ENCODE measurements at places on chromosomes 11 and 22.

GRCh38 chr11:11569936-11570491 is 51.8 kb downstream of the GALNT18 start:
- no peak for DNase-seq

- no peak for DNase-seq
Measured at GRCh38 chr11:131025421-131026125, 109.3 kb upstream of the SNX19 start.

GRCh38 chr22:27912101-27912500 is 7.0 kb downstream of the PITPNB start:
- no peak for DNase-seq

GRCh38 chr11:72514331-72514730 is 80.0 kb upstream of the CLPB start:
- DNase-seq = no peak

DNA sequence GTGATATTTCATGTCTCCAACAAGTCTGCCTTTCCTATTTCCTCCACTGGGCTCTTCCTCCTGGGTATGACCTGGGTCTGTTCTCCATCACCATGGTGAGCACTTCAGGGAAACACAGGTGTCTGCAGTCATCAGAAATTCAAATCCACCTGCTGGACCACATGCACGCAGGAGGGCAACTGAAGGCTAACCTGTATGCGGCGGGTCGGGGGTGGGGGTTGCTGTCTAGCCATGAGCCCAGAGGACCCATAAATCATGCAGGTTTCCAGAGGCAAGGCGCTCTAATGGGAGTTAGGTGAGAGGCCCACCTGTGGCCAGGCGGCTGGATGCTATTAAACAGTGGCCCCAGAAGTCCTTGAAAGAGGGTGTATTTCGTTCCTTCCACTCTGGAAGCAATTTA is 11.1 kb upstream of the PAMR1 start:
- DNase-seq = no peak

DNA sequence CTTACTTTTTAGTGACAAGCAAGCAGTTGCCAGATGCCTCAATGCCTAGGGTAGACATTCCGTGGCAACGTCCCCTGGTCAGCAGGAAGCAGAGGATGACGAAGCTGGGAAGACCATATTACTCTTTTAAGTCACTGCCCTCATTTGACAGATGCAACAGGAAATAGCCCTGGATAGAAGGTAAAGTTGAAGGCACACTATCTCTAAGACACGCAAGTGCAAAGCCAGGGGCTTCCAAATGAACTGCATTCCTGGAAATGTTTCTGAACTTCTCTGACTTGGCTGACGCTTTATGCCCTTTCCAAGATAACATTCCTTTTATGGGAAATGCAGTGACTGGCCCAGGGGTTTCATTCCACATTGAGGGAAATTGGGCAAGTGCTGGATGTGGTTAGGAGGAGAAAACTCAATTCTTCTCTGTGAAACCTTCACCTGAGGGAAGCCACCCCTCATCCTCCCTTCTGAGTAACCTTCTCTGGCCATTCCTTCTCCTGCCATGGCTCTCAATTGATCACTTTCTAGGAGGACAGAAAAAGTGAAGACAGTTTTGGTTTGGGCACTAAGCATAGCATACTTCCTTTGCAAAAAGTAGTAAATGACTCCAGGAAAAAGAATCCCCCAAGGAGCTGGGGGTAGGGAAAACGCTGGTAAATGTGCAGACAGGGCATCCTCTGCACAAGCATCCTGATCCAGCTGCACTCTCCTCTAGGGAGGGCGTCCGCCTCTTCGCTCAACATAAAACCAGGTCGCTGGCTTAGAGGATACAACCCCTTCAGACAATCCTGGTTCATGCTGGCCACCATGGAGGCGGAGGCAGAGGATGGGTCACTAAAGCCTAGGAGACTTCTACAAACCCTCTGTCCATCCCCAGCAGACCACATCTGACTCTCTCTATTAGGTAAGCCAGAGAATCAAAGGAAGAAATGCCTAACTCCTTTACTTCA is 14.5 kb downstream of the PCSK7 start:
- no peak for DNase-seq

GRCh38 chr11:65170058-65170534 is at the start of gene SPDYC:
TSS of gene SPDYC (plus strand) at chr11:65170233. CDS start at chr11:65171358, 1,125 bp downstream.
- no peak for DNase-seq

DNA sequence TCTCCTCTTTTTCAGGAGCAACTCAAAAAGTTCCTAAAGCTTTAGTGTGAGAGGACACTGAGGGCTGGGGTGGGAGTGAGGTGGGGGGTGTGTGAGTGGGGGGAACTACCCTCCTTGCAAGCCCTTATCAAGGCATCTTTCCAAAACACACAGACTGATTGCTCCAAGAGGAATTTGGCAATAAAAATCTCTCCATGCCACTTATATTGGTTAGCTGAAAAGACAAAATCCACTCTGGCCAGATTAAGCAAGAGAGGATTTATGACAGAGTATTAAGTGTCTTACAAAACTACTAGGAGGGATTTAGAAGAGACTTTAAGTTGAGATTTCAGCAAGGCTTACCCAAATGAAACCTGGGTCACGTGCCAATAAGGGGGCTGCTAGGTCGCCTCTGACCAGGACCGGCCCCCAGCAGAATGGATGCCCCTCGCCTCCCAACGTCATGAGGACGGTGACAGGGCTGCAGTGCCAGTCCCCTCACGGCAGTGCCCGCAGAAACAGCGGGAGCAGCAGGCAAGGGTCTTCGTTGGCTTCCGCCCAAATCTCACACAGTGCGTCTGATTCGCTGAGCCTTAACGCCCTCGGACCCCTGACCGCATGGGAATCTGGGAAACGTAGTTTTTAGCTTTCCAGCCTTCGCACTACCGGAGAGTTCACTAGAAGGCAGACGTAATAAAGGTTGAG is 22.1 kb upstream of the CTR9 start:
- DNase-seq = no peak

DNA sequence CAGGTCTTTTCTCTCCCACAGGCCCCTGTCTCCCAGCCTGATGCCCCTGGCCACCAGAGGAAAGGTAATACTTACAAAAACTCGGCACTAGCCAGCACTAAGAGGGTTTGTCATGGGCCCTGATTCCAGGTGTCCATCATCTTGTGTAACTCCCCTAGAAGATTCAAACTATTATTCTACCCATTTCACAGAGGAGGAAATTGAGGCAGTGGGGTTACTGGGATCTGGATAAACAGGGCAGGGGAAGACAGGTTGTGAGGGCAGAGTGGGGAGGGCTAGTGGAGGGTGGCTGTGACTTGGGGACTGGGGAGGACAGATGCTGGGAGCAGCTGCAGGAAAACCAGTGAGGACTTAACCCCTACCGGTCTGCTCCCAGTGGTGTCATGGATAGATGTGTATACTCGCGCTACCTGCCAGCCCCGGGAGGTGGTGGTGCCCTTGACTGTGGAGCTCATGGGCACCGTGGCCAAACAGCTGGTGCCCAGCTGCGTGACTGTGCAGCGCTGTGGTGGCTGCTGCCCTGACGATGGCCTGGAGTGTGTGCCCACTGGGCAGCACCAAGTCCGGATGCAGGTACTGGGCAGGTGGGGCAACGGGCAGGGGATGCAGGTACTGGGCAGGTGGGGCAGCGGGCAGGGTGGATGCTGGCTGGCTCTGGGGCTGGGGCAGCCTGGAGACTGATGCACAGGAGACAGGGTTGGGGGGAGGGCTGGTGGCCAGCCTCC is 1.2 kb downstream of the VEGFB start:
- no peak for DNase-seq

DNA sequence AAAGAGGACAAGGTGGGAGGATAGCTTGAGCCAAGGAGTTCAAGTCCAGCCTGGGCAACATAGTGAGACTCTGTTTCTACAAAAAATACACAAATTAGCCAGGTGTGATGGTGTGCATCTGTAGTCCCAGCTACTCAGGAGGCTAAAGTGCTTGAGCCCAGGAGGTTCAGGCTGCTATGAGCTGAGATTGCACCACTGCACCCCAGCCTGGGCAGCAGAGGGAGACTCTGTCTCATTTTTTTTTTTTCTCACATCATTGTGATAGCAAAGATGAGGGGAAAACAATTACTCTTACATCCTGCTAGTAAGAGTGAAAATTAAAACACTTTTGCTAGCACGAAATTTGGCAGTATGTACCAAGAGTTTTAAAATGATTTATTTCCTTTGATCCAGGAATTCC is 463.7 kb downstream of the TMEM135 start:
- DNase-seq = no peak

DNA sequence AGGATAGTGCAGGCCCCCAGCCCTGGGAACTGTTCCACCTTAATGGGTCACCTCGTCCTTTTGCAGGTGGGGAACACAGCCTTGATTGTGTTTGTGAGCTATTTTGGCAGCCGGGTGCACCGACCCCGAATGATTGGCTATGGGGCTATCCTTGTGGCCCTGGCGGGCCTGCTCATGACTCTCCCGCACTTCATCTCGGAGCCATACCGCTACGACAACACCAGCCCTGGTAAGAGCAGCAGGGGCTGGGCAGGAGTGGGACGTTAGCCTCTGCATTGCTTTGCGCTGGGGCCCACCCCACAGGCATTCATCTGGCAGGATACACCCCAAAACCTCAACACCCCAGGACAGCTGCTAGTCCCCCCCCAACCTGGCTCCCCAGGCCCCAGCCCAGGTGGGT is 14.8 kb downstream of the SLCO2B1 start:
- no peak for DNase-seq

- no peak for DNase-seq
Measured at GRCh38 chr22:45124176-45124847, 39.4 kb upstream of the NUP50 start.
